ENCODE measurements at places on chromosomes 2 and 18.

GRCh38 chr2:241582328-241582727 lies 23.8 kb downstream of the BOK start:
- DNase-seq, result no peak

GRCh38 chr2:206886696-206887095 lies 52.6 kb upstream of the CPO start:
- DNase-seq, result no peak

GRCh38 chr18:2960983-2961696 lies 51.8 kb downstream of the LPIN2 start:
- DNase-seq, result no peak

GRCh38 chr2:32135409-32135808 lies 30.3 kb upstream of the SLC30A6 start:
- no peak for DNase-seq

- DNase-seq, result no peak
Measured at GRCh38 chr2:197238043-197238365, 72.6 kb downstream of the ANKRD44 start.

DNA sequence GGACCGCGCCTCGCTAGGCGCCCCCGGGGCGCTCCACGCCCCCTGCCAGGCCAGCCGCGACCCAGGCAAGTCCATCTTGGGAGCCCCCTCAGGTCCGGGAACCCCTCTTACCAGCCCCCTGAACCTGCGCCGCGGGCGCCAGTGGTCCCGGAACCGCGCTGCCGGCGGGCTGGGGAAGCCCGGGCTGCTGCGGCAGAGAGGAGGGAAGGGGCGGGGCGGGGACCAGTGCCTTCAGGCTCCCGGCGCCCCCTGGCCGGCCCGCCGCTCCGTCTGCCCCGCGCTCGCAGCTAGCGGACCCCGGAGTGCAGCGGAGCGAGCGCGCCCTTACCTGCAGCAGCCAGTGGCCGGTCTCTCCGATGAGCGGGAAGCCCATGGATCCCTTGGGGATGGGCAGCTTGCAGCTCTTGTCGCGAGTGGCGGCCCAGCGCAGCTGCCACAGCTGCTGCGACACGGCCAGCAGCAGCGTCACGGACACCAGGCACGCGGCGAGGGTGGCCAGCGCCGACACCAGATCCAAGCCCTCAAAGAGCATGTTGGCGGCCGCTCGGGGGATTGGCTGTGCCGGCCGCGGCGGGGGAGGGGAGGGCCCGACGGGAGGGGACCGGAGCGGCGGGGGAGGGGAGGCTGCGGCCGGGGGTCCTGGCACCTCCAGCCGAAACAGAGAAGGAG lies at the start of gene CYP26B1:
CYP26B1 (minus strand) TSS at position 560 of the 669 bp plus-strand sequence; CDS start at position 532, 28 bp downstream.
- no peak for DNase-seq

DNA sequence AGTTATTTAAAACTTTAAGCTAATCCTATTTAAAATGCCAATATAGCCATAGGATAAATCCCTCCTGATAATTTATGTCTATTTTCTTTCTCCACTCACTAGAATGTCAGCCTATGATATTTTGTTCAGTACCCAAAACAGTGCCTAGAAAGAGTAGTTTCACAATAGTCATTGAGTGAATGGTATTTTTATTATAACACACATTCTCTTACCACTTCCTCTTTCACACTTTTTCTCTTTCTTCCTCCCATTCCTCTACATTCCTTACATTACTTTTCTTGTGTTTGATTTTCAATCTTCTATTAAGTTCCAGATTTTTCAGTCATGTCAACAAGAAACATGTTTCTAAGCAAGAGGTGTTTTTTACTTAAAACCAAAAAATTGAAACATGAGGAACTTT lies 327.6 kb upstream of the UBE2E3 start:
- no peak for DNase-seq

DNA sequence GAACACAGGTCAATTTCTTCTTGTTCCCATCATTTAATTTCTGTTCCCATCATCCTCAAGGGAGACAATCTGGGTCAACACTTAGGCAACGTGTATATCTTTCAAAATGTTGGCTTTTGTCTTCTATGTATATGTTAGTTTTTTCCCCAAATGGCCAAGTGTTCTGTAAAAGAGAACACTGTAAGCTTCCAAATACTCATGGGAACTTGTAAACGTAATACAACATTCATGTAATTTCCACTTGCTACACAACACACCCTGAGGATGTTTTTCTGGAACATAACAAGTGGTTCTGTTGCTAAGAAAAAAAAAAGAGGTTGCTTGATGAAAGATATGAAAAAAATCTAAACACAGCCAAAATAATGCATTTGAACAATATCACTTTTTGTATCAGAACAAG lies 149.1 kb downstream of the ATAD2B start:
- no peak for DNase-seq

GRCh38 chr2:111684611-111685010 lies 199.4 kb downstream of the ANAPC1 start:
- DNase-seq, result no peak

GRCh38 chr2:19786408-19787058 lies 115.2 kb downstream of the TTC32 start:
- no peak for DNase-seq

- DNase-seq, result no peak
Measured at GRCh38 chr2:80288576-80288975, 16.0 kb downstream of the LRRTM1 start.

- DNase-seq, result no peak
Measured at GRCh38 chr18:45197526-45197970, 417.7 kb upstream of the SLC14A2 start.

- DNase-seq, result no peak
Measured at GRCh38 chr2:201128933-201129505, 13.1 kb downstream of the CFLAR start.

DNA sequence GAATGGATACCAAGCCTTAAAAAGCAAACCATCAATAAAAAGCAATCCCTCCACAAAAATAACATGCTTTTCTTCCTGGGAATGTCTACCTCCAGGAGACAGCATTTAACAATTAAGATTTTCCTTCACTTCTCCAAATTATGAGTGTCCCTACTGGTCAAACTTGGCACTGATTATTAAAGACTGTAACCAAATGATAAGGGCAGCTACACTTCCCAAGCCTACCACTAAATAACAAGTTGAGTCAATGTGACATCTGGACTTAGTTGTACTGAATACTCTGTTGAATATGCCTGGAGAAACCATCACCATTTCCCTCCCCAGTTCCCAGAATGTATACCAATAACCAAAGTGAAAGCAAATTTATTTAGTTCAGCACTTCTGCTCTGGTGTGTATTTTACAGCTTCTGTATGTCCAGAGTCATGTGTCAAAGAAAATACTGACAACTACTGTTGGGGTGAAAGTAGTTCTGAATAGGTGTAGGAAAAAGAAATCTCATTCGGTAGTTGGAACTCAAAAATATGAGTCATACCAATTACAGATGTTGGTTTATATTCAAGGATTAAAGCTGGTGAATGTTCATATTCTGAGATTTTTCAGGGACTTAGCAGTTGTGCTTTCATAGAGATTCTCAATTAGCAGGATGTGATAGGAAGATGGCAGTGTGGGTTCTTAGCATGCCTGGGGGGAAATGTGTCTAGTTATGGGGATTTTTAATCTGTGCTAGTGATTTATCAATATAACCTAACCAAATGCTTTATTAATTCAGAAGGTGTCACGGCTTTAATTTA lies 1291.6 kb upstream of the GYPC start:
- DNase-seq, result no peak

GRCh38 chr18:52937840-52938239 lies 597.8 kb downstream of the DCC start:
- no peak for DNase-seq

GRCh38 chr2:190656301-190656700 lies 7.4 kb downstream of the NAB1 start:
- DNase-seq, result no peak

GRCh38 chr2:10778724-10779115 lies 33.9 kb downstream of the PDIA6 start:
- no peak for DNase-seq

DNA sequence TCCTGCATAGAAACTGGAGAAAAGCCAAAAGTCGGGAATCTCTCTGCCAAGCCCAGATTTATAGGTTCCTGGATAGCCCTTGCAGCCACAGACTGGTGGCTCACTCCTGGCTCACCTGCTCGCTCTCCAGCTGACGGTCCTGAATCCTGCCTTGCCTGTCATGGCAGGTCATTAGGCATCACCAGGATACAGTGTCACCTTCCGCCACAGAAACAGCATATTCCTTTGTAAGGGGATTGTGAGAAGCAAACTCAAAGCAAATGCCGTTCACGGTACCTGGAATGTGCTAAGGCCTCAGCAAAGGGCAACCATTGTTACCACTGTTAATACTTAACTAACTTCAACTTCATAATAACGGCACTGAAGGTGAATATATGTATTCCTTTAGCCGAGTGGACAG lies 57.1 kb upstream of the GPR45 start:
- no peak for DNase-seq

GRCh38 chr2:20618886-20619521 lies 31.9 kb downstream of the HS1BP3 start:
- DNase-seq, result no peak

GRCh38 chr2:57920342-57920939 lies 126.2 kb upstream of the VRK2 start:
- no peak for DNase-seq

- DNase-seq, result no peak
Measured at GRCh38 chr18:56124186-56124585, 514.2 kb downstream of the TXNL1 start.

GRCh38 chr2:45020439-45020838 lies 11.2 kb upstream of the SIX2 start:
- DNase-seq, result no peak

- no peak for DNase-seq
Measured at GRCh38 chr2:26993768-26994167, 23.3 kb downstream of the MAPRE3 start.

GRCh38 chr2:181823405-181823804 lies 68.1 kb upstream of the ITPRID2 start:
- no peak for DNase-seq

DNA sequence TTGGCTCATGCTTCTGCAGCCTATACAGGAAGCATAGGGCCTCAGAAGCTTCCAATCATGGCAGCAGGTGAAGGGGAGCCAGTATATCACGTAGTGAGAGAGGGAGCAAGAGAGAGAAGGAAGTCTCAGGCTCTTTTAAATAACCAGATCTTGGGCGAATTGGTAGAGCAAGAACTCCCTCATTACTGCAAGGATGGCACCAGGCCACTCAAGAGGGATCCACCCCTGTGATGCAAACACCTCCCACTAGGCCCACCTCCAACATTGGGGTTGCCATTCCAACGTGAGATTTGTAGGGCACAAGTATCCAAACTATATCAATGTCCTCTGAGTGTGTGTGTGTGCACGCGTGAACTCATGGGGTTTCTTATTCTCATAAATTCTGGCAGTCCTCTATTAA lies 37.6 kb upstream of the RMP24 start:
- no peak for DNase-seq

- DNase-seq, result no peak
Measured at GRCh38 chr2:130986890-130987493, 106.3 kb downstream of the FAM168B start.

GRCh38 chr18:3713166-3713565 lies 263.2 kb downstream of the TGIF1 start:
- DNase-seq, result no peak

DNA sequence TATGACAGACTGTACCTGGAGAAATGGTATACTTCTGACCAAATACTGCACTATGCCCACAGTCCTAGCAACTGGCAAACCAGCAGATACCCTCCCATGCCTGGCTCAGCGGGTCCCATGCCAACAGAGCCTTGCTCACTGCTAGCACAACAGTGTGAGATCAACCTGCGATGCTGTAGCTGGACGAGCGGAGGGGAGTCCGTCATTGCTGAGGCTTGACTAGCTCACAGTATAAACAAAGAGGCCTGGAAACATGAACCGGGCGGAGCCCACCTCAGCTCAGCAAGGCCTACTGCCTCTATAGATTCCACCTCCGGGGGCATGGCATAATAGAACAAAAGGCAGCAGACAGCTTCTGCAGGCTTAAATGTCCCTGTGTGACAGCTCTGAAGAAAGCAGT lies 93.2 kb upstream of the CAB39 start:
- DNase-seq, result no peak

DNA sequence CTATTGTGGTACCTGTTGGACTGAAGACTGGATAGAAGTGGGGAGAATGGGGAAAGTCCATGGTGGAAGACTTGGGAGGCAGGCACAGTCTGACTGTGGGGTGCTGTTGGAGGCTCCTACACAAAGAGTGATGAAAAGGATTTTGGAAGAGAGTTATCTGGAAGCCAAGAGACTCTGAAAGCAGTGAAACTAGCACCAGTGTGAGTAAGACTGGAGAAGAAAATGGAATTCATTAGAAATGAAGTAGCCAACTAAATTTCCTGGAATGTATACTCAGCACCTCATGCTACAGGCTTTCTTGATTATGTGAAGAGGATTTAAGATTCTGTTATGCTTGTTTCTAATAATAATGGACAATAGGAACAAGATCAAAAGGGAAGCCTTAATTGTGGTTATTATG lies 27.7 kb downstream of the ELP2 start:
- no peak for DNase-seq

GRCh38 chr2:100577777-100578176 lies 15.0 kb downstream of the PDCL3 start:
- DNase-seq, result no peak

- DNase-seq, result no peak
Measured at GRCh38 chr2:237092920-237093781, 7.5 kb downstream of the COPS8 start.

- DNase-seq, result no peak
Measured at GRCh38 chr18:23827681-23828080, 138.4 kb downstream of the LAMA3 start.

DNA sequence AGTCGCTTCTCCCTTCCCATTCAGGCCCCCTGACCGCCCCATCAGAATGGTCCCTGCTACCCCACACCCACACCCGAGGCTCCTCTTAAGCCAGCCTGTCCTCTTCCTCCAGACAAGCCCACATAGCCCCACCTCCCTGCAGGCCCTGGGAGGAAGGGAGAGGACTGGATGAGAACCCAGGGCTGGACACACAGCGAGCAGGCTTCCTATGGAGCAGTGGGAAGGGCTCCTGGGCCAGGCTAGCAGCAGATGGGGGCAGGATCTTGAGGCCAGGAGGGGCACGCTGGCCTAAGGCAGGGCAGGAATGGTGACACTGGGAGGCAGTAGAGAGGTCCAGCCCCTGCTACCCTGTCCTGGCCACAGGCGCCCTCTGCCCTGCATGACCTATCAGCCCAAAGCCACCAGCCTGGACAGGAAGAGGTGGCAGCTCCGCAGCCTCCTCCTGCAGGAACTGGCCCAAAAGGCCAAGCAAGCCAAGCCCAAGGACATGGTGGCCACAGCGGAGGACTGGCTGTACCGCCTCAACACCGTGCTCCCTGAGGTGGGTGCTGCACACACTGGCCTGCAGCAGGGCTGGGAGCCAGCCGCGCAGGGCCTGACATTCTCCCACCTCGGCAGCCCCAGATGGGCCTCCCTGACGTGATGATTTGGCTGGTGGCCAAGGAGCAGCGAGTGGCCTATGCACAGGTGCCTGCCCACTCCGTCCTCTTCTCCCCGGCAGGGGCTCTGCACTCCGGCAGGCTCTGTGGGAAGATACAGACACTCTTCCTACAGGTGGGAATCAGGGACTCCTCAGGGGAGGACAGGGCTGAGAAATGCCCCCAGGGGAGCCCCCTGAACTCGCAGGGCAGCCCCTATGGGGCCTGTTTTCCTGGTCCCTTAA lies 43.3 kb downstream of the FER1L5 start:
- no peak for DNase-seq

GRCh38 chr2:173666171-173666888 lies 298.8 kb downstream of the SP3 start:
- no peak for DNase-seq

- DNase-seq, result no peak
Measured at GRCh38 chr18:54904581-54904980, 54.7 kb downstream of the CCDC68 start.

GRCh38 chr18:79906706-79907105 lies 44.7 kb downstream of the SLC66A2 start:
- DNase-seq, result no peak
